ENCODE measurements at places on chromosomes 5 and 9.

- DNase-seq, result no peak
These were observed 658.4 kb downstream of the TLR4 start for GRCh38 chr9:118362596-118362995.

- no peak for DNase-seq
These were observed 40.9 kb downstream of the SEC61B start for GRCh38 chr9:99262949-99263418.

GRCh38 chr9:78688796-78689195 is 391.9 kb downstream of the PSAT1 start:
- no peak for DNase-seq

DNA sequence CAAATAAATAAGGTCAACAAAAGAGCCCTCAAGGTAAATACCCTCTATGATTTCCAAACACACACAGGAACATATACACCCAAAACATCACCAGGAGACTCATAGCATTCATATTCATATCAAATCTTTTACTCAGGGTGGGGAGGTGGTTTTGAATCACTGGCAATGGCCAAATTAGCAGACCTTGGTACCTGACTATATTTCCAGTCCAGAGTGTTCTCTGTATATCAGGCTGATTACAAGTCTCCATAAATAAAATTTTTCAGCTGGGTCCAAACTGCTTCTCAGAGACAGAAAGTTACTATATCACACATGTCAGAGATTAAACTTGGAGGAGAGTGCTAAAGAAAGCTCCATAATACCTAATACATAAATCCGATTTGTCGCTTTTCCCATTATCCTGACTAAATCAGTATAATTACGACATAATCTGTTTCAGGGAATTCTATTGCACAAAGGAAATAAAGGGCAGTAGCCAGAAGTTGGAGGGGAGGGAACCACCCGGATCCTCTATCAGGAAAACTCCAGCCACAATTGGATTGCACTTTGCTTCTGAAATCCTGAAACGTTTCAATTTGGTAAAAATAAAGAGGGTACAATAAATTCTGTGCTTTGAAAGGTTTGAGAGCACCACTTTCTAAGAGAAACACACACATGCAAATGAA is 7.0 kb upstream of the GOLGA1 start:
- no peak for DNase-seq

- DNase-seq, result no peak
These were observed 81.7 kb downstream of the ZCCHC7 start for GRCh38 chr9:37202091-37202490.

GRCh38 chr9:5817862-5818261 is 15.1 kb downstream of the ERMP1 start:
- peak; percentile 65 for DNase-seq

DNA sequence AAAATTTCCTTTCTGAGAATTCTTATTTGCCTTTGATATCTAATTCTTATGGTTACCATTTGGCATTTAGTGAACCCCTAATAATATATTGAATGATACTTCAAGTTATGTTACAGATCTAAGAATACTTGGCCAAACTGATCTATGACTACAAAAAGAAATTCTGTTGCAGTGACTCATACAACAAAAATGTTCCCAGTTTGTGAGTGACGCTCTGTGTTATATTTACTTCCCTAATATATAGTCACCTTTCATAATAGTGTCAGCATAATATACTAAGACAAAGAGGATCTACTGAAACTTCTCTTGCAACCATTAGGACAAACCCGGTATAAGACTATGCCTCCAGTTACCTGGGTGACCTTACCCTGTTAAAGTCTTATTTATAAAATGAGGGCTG is 216.9 kb upstream of the TLX3 start:
- no peak for DNase-seq

DNA sequence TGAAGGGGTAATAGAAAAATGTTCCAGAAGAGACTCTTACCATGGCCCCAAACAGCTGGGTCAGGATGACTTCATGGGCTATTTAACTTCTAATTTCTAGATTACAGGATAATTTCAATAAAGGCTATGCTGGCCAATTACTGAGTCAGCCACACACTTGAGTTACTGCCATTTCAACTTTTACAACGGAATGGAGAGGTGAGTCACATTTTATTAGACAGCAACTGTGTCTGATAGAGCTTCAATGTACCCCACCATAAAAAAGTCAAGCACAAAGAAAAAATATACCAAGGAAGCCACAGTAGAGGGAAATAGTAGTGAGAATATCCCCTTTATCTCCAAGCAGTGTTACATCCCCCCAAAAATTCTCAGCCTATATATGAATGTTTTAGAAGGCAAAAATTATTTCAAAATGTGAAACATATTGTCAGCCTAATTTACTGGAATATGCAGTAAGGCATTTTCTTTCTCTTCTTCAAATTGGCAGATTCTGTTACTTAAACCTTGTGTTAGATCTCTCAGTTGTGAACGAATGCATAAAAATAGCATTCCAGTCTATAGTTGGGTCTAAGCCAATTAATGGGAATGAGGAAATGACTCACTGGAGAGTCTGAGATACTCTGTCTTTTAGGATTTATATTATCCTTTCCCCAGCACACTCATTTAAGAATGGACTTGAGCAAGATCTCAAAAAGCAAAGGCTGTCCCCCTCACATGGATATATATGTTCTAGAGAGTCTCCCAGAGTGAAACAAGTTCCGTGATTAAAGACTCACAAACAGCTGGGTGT is 47.1 kb upstream of the RAI14 start:
- peak; percentile 92 for DNase-seq

Measured in LoVo (cell line).